ENCODE measurements at places on chromosomes 2 and 18. TPM values are rescaled to one million over a fixed set of nuclear protein-coding genes. Genes with fewer than 3 reads are reported as not detected.

Gene ANKRD12
- total RNA-seq: 86.5 TPM

Gene PLCD4
- 5.3 TPM for total RNA-seq

Gene ARHGAP25
- 21.1 TPM for total RNA-seq

Gene IL1R2
- total RNA-seq: 3.3 TPM

Gene PGAP1
- 9.6 TPM for total RNA-seq

Gene C2orf80
- not detected for total RNA-seq

Gene NEDD4L
- 20.9 TPM for total RNA-seq

Gene RAX
- total RNA-seq: not detected

Gene CRYGC
- total RNA-seq: not detected

Gene GDF7
- total RNA-seq: 16.4 TPM

Gene SYT4
- not detected for total RNA-seq

Gene CDK15
- 3.9 TPM for total RNA-seq

Gene FARSB
- total RNA-seq: 14.6 TPM

Gene OTOS
- total RNA-seq: not detected

Gene WBP1
- 56.5 TPM for total RNA-seq

Gene SLC19A3
- total RNA-seq: 5.1 TPM

Gene MC2R
- not detected for total RNA-seq

Gene WDSUB1
- total RNA-seq: 5.2 TPM

Gene ST8SIA5
- total RNA-seq: 0.42 TPM

Gene ATOH8
- 56.7 TPM for total RNA-seq

Gene KIF1A
- total RNA-seq: 0.72 TPM

Data from aorta (tissue), 5 donors.